ENCODE measurements at places on chromosomes 4 and X.

DNA sequence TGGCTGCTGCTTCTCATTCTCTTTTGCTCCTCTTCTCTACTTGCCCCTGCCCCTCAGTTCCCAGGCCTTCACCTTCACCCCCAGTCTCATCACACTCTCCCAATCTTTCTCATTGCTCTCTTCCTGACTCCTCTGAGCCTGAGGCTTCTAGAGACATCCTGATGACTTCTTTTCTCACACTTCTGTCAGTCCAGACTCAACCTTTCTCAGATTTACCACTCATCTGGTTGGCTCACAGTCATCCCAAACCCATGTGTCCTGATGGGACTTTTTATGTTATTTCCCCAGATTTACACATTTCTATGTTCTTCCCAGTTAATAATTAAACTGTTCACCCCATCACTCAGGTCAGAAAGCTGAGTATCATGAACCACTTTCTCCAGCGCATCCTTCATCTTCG, 68.0 kb downstream of the TMA16 start:
- DNase-seq = no peak

GRCh38 chr4:114161809-114162208, 182.4 kb upstream of the ARSJ start:
- no peak for DNase-seq

DNA sequence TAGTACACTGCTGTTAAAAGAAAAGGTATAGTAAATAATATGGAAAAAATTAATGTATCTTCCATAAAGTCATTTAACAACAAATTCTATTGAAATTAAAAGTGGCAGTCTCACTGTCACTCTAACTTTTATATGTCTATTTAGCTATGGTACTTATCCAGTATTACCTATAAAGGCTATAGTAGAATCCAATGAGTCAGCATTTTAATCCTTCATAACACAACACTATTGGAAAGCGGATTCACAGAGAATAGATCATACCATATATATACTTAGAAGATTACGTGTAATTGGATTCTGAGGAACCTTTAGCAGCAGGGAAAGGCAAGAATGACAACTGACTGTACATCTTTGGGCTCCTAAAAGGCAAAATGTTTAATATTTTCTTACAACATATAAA, 1942.6 kb downstream of the PCDH7 start:
- no peak for DNase-seq

DNA sequence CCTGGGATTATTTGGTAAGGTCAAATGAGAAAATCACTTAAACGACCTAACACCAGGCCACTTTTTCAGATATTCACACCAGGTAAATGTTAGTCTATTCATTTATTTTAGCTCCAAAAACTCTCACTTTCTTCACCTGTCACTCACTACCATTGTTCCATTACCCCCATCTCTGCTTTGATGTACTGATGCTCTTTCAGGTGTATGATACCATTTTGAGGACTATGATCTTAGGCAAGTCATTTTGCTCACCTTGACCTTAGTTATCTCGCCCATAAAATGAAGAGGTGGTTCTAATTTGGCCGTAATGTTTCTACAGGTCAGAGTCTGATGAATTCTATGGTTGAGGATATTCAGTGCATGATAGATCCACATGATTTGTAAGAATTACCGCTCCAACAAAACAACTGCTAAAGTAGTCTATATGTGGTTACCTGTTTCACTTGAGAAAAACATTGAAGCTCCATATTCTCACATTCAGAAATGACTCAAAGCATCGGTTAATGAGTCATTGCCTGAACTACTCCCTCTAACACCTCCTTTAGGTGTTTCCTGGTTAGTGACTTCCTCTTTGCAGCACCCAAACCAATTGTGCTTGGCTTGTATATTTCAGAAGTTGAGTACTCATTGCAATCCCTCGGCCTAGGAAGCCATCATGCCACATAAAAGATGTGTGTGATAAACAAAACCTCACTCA, 4.5 kb downstream of the DTHD1 start:
- peak; percentile 79 for DNase-seq

GRCh38 chrX:32141841-32142240, 1069.5 kb downstream of the DMD start:
- DNase-seq = no peak

DNA sequence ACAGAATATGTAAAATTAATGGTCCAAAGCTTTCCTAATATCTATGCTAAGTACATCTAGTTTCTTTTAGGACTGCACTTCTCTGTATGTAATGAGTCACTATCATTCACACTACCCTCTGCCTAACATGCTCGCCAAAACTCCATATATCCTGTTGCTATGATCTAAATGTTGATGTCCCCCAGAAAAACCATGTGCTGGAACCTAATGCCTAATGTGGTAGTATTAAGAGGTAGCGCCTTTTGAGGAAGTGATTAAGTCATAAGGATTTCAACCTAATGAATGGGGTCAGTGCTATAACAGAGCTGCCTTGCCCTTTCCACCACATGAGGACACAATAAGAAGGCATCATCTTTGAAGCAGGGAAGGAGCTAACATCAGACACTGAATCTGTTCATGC, 34.9 kb upstream of the NFKB1 start:
- DNase-seq = peak; percentile 62

- peak; percentile 37 for DNase-seq
These were observed 10.0 kb upstream of the PLK4 start for GRCh38 chr4:127870688-127871087.

DNA sequence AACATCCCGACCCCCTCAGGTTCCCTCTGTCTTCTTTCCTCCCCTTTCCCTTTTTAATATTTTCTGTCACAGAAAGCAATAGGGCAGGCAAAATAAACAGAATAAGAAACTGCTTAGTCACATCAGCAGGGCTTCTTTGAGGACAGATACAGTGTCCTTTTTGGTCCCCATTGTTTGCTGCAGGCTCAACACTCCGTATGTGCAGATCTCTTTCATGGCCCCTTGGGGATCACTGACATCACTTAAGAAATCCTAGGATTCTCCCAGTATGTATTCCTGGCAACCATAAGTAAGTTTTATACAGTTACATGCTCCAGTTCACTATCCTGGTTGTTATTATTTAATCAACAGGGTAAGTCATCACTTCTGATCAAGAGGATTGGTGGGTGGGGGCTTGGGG, 448.0 kb downstream of the NKX6-1 start:
- DNase-seq = no peak

GRCh38 chr4:74531963-74532794, 87.2 kb downstream of the AREG start:
- DNase-seq = peak; percentile 83

DNA sequence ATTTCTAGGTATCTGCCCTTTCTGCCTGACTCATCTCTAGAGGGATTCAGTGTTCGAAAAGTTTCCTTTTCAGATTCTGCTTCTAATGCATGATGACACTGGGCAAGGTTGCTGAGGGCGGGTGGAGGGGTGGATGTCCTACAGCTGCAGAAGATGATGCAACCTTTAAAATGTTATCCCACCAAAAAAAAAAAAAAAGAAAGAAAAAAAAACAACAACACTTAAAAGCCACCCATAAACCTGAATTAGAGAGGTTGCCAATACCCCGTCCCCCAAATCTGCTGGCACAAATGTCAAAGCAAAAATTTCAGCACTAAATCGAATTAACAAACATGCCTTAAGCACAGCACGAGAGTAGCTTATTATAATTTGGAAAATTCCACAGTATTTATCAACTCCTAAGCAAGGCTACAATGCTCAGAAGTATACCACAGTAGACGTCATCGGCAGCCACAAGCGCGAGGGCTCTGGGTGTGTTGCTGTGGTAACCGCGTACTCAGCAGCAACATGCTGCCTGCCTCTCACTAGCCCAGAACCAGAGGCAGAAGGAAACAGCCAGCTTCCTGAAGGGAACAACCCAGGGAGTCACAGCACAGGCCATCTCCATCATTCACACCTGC, 167.5 kb upstream of the MAP3K15 start:
- peak; percentile 51 for DNase-seq

DNA sequence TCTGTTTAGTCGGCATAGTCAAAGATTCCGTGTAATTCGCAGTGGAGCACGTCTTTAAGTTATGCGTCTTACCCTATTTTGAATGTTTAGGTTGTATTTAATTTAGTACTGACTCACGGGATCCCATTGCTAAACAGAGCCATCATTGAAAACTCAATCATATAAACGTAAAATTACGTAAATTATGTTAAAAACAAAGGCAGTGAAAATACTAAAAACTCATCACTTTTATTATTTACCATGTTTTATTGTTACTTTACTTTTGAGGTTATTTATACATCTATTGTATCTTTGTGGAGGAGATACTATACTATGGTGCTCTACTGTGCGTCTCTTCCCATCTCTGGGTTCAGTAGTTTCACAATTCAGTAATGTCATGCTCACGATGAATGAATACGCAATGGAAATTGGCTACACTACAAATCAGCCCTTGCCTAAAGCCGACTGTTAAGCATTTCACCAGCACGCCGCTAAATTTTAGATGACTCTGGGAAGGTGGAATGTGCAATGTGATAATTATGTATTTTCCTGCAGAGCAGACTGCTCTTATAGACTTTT, 944 bp downstream of the FUNDC2 start:
- DNase-seq = peak; percentile 37

DNA sequence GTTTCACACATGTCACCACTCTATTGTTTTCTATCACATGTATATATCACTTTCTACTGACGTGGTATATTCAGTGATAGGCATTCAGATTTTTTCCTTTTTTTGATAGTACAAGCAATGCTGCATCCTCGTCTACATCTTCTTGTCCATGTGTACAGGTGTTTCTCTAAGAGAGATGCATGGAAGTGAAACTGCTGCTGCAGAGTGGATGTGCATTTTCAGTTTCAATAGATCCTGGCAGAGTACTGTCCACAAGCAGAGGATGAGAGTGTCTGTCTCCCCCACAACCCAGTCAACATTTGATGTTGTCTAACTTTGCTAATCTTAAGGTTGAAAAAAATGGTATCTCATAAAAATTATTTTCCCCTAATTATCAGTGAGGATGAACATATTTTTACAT, 194.0 kb upstream of the CASK start:
- DNase-seq = no peak

- no peak for DNase-seq
These were observed 1.5 kb downstream of the RBPJ start for GRCh38 chr4:26322346-26322745.

DNA sequence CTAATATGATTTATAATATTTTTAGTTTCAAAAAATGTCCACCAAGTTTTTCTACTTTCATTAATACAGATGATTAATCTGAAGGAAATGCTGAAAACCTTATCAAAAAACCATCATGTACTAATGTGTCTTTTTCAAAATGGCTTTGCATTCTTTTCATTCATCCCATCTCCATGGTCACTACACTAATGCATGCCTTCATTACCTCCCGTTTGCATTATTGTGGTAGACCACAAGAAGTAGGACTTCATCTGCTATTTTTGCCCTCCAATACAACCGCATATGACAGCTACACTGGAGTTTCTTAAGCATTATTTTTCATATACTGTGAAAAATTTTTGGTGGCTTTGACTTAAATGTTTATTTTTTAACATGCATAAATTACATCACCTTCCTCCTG, 37.9 kb upstream of the FSTL5 start:
- DNase-seq = no peak

- no peak for DNase-seq
These were observed 263.8 kb upstream of the PABPC4L start for GRCh38 chr4:134465417-134465816.

GRCh38 chrX:68461576-68461975, 28.3 kb upstream of the OPHN1 start:
- no peak for DNase-seq

- no peak for DNase-seq
These were observed 2.0 kb upstream of the CTPS2 start for GRCh38 chrX:16714504-16714903.

DNA sequence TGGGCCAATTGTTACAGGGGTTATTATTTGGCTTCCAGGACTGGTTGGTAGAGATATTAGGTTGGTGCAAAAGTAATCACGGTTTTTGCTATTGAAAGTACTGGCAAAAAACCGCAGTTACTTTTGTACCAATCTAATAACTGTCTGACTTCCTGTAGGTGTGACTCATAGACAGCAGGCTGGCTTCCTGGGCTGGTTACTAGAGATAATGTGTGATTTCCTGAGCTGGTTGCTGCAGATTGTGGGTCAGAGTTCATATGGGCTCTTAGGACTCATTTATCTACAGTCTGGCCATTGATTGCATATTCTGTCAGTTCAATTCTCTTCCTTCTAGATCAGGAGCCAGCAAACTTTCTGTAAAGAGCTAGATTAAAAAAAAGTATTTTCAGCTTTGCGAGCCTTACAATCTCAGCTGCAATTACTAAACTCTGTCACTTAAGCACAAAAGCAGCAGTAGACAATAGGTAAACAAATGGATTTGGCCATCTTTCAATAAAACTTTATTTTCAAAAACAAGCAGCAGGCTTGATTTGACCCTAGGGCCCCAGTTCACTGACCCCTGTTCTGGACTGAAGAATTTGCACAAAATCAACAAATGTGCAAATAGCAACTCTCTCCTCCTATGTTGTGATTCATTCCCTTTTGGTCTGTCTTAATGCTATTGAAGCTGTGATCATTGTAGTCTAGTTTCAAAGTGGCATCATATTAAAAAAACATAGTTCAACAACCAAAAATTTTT, 50.8 kb upstream of the BOD1L1 start:
- DNase-seq = peak; percentile 25

- DNase-seq = peak; percentile 32
These were observed 158.2 kb upstream of the CPEB2 start for GRCh38 chr4:14844061-14844460.

- DNase-seq = peak; percentile 91
These were observed 17.4 kb downstream of the QDPR start for GRCh38 chr4:17494258-17495190.

GRCh38 chr4:61129971-61130370, 70.2 kb upstream of the ADGRL3 start:
- no peak for DNase-seq
